ENCODE measurements at places on chromosomes 7 and 10.

DNA sequence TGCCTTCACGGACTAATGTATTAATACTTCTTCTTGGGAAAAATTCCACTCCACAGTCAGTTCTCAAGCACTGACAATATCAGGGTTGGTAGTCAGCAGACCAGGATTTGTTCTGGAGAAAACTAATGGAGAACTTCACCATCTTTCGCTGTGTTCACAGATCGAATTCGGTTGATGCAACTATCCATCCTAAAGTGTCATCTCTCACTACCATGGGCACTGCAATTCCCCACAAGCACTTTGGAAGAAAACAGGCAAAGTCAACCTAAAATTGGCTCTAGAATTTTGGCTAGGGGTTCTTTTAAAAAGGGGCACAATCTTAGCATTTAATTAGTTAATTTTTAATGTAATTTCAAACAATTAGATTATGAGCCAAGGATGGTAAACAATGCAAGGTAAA lies 164.4 kb downstream of the HGF start:
- no peak for DNase-seq

DNA sequence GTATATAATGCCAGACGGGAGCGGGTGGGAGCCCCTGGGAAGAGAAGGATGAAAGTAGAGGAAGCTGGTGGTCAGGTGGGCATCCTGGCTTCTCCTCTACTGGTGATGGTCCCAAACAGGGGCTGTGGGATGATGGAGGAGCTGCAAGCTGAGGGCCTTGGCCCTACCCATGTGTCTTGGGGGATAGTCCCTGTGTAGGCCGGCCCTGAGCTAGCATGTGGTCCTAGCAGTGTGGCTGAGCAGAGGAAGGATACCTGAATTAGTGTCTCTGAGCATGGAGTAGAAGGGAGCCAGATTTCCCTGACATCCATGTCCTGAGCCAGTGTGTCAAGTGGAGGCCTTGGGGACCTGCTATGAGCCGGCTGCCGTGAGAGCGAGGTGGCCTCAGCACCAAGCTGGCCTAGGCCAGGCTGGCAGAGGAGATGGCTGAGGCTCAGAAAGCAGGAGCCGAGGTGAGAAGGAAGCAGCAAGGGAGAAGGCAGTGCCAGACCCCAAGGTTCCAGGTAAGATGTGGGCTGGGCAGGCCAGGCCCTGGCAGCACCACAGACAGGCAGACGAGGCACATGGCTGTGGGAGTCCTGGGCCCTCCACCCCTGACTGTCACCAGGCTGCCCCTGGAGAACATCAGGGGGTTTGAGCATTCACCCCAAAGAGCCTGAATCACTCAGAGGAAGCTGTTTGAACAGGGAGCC lies 150.2 kb downstream of the ABCA13 start:
- DNase-seq, result no peak

- DNase-seq, result no peak
Observed at GRCh38 chr7:25642849-25643248, 414.6 kb upstream of the NPVF start.

GRCh38 chr7:139716156-139716942 lies 61.4 kb downstream of the HIPK2 start:
- DNase-seq, result no peak

GRCh38 chr10:49168171-49168540 lies 20.0 kb downstream of the TMEM273 start:
- no peak for DNase-seq

DNA sequence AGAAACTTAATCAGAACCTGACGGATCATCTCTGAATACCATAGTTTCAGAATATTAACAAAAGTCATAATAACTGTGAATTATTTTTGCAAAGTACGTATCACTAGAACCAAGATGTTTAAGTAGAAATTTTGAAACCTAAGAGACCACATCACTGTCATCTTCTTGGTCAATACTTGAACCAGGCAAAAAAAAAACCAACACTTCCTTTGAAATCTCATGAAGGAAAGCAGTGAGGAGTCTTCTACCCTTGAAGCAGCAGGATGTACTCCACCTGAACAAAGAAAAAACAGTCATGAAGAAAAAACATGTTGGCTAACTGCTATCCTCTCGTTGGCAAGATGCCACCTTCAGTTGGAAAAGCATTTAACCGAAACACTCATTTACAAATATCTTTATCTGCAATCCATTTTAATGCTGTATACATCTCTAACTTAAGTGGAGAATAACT lies 82.4 kb downstream of the SRPK2 start:
- no peak for DNase-seq

- no peak for DNase-seq
Observed at GRCh38 chr7:30183749-30184369, 49.1 kb downstream of the MTURN start.

DNA sequence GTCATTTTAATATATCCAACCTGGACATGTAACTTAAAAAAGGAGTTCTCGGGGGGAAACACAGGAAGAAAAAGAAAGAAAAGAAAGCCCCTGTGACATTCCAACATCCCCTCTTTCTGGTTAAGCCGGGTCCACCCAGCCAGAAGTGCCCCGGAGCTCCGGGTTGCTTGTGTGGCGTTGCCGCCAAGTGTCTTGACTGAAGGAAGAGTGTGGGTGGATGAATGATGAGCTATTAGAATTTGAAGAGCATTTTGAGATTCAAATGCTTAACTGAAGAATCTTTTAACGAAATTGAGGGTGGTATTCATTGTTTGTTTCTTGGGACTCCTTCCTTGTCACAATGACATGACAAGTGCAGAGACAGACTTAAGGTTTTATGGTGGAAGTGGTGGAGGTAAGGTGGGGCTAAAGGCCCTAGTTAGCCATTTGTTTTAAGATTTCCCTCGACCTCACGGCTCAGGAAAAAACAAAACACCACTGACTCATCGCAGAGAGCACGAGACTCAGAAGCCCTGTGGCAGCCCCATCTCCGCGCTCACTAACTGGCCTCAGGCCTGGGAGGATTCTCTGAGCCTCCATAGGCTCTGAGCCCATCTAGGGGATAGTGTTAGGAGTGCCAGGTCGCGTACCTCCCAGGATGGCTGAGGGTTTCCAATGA lies 1.8 kb upstream of the GLI3 start:
- no peak for DNase-seq

GRCh38 chr7:34130558-34131295 lies 225.4 kb downstream of the BMPER start:
- no peak for DNase-seq

DNA sequence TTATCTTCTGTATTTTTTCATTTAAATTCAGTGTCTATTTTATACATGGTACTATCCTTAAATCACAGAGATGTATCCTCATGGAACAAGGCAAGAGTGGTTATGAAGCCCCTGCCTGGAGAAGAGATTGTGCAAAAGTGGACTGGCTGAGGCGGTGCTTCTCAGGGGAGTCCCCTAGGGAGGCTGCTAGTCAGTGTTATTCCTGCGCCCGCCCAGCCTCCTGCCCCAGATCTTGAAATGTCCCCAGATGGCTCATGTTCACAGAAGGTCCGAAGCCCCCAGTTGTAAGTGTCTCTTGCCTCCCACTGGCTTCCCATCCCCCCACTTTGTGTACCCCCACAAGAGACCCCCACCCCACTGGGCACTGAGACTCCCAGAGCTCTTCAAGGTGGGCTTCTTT lies 366.9 kb downstream of the TNS3 start:
- no peak for DNase-seq

GRCh38 chr10:78991187-78991586 lies 77.6 kb upstream of the ZMIZ1 start:
- DNase-seq, result no peak

DNA sequence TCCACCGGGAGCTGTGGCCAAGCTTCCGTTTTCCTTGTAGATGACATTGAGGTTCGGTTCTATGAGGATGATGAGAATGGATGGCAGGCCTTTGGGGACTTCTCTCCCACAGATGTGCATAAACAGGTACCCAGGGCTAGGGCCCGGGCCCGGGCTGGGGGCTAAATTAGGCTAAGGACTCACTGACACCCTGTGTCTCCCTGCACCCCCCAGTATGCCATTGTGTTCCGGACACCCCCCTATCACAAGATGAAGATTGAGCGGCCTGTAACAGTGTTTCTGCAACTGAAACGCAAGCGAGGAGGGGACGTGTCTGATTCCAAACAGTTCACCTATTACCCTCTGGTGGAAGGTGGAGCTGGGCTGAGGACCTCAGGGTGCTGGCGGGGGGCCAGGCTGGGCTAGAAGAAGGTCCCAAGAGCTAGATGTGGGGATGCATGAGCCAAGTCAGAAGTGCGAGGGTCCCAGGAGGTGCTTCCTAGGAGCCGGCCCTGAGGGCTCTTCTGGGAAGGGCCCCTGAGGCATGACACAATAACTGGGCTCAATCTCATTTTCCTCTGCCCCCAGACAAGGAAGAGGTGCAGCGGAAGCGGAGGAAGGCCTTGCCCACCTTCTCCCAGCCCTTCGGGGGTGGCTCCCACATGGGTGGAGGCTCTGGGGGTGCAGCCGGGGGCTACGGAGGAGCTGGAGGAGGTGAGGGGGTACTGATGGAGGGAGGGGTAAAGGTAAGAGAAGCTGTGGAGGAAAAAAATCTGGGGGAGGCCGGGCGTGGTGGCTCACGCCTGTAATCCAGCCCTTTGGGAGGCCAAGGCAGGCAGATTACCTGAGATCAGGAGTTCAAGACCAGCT lies 2.9 kb downstream of the NFKB2 start:
- DNase-seq, result no peak

DNA sequence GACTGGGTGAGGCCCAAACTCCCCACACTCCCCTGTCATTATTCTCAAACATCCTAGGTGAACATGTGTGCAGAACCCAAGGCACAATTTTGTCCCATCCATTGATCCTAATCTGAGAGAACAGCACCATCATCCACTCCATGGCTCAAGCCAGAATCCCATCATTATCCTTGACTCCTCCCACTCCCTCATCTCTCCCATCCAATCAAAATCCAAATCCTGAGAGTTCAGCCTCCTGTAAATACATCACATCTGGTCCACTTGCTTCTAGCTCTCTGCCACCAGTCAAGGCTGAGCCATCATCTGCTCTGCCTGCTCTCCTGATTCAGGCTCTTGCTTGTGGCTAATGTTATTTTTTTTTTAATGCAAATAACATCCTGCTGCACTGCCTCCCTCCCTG lies 75.9 kb upstream of the SLF2 start:
- DNase-seq, result no peak

- DNase-seq, result no peak
Observed at GRCh38 chr10:25339966-25340365, 165.2 kb downstream of the GPR158 start.

GRCh38 chr10:48448796-48449195 lies 142.3 kb downstream of the MAPK8 start:
- no peak for DNase-seq

DNA sequence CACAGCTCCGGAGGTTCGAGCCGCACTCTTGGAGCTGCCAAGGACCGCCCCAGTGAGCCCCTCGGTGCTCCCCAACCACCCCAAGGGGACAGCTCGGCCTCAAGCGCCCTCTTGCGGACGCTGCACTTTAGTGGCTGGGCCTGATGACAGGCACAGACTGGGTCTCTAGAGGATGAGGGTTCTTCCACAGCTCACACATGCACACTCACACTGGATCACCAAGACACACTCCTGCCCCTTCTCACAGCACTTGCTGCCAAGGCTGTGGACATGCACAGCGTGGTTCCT lies 2.1 kb downstream of the RET start:
- DNase-seq, result no peak

DNA sequence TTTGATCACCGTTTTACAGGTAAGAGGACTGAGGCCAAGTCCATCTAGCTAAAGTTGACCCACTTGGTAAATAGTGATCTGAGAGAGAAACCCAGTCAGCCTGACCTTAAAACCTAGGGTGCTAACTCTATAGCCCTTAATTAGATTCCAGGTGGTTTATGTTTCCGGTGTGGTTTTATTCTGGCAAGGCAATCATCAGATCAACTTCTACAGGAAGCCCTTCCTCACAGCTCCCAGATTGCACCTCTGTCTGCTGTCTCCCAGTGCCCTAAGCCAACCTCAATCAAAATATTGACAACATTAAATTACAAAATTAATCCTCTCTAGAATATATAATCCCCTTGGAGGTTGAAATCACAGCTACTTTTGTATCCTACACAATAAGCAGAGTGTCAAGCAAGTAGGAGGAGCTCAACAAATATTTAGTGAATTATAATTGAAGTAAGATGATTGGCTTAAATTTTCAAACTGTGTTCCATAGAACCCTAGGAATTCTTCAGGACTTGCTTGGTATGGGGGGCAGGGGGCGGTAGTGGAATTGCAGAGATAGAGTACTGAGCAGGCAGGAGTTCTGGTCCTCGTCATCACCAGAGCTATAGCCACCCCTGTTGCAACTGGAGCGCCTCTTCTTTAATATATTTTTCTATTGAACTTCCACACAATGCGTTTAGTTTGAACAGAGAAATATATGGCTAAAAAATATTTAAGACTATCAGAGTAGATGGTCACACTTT lies 692.8 kb upstream of the LRRN3 start:
- no peak for DNase-seq

GRCh38 chr10:87660484-87661133 lies 931 bp downstream of the PAPSS2 start:
- peak; percentile 38 for DNase-seq

DNA sequence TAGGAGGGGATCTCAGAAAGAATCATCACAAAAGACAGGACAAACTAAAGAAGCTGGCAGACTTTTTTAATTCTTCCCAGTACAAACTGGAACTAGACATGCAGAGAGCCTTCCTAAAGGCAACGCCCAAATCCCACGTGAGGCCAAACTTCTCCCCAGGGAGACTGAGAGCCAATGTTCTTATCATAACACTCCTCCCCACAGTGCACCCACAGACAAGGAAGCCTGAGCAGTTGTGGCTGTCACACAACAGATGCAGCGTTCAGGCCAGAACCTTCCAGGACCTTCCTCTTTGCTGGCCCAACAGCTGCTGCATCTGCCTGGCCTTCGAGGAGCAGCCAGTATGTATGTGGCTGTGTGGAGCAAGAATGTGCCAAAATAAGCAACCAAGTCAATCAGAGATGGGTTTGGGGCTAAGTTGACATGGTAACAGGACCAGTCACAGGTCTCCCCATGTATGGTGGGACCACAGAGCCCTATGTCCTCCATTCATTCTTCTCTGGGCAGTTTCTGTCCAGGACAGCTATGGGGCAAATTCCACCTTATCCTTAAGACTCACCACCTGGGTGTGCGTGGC lies 34.9 kb downstream of the SRPK2 start:
- no peak for DNase-seq

GRCh38 chr10:86632009-86632800 lies 22.1 kb upstream of the OPN4 start:
- DNase-seq, result no peak

DNA sequence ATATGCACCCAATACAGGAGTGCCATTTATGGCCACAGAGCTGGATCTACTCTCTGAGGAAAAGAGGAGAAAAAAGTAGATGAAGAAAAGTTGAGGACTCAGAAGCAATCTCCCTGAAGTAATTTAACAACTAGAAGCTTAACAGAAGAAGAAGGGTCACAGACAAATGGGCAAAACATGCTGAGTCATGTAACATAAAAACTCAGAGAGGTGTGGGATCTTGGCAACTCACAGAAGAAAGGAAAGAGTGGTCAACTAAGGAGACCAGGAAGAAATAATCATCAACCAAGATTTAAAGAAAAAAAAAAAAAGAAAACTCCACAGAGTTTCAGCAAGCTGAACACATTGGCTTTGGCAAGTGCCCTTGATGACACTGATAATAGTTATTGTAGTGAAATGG lies 51.8 kb upstream of the BET1 start:
- DNase-seq, result no peak

GRCh38 chr7:46449743-46450142 lies 528.7 kb upstream of the IGFBP3 start:
- no peak for DNase-seq

Data from AG09309 (cell line).